Retinal pigment epithelial cell (primary cell): ENCODE measurements at places on chromosomes 7 and 10.

- no peak for DNase-seq
Observed at GRCh38 chr7:109699661-109700060, 1130.0 kb downstream of the DNAJB9 start.

DNA sequence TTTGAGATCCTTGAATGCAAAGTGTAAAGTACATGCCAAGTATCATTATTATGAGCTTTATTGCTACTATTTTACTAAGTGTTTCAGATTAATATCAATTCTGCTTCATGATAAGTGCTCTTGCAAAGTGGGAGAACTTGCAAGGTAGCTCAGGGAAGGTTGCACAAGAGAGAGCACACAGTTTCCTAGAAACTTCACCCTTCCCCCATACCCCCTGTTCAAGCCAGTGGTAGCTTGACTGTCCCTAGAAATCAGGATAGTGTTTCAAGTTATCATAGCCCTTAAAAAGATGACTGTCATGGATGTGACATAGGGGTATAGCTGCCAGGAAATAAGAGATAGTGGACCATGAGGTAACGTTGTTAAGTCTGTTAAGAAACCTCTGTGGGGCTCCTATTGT lies 251.5 kb downstream of the TRIL start:
- DNase-seq: no peak

DNA sequence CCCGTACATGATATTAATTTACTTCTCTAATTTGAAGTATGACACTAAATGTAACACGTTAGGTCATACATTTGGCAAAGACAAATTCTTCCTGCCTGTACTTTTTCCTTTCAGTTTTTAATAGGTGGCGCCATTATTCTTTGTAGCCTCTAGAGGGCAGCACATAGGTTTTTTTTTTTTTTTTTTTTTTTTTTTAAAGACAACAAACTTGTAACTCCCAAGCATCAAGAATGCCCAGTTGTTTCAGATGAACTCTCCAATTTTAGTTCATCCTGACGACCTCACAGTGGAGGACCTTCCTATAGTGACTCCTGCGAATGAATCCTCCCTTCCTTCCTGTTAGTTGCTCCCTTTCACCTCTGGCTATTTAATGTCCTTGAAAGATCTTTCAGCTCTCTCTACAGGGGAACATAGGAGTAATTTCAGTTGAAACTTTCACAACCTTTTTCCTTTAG lies 139.3 kb upstream of the HDAC9 start:
- no peak for DNase-seq

GRCh38 chr7:81256991-81257390 lies 338.1 kb upstream of the SEMA3C start:
- no peak for DNase-seq

GRCh38 chr10:3978761-3979160 lies 193.8 kb upstream of the KLF6 start:
- DNase-seq: no peak

- no peak for DNase-seq
Observed at GRCh38 chr10:30835146-30835545, 196.5 kb downstream of the ZNF438 start.

DNA sequence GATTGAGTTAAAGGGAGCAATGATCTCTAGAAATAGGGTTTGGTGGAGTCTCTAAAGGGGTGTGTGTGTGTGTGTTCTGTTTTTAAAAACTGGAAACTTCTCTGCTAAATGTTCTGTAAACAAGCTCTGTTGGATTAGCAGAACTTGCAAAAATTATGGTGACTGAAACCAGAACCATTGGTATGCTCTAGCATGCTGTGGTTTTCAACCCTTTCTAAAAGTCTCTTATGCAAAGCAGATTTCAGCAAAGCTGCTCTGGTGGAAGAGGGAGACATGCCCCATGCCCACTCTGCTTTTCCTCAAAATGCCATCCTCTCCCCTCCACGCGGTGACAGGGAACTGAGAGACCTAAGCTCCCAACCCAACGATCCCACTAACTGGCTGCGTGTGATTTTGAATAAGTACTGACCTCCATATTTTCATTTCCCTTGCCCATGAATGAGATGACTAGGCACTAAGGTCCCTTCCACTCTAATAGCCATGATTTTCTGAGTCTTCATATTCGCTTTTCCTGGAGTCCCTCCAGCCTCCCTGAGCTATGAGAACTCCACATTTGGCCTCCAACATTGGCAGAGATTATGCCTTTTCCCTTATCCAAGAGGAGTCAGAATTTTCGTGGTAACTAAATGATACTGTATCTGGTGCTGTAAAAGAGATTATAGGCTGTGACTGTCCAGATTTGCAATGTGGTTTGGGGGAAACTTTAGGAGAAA lies 117.3 kb upstream of the PALS2 start:
- no peak for DNase-seq

- no peak for DNase-seq
Observed at GRCh38 chr10:75598998-75599397, 167.6 kb downstream of the LRMDA start.

GRCh38 chr10:99709480-99710229 lies 22.3 kb downstream of the COX15 start:
- no peak for DNase-seq

DNA sequence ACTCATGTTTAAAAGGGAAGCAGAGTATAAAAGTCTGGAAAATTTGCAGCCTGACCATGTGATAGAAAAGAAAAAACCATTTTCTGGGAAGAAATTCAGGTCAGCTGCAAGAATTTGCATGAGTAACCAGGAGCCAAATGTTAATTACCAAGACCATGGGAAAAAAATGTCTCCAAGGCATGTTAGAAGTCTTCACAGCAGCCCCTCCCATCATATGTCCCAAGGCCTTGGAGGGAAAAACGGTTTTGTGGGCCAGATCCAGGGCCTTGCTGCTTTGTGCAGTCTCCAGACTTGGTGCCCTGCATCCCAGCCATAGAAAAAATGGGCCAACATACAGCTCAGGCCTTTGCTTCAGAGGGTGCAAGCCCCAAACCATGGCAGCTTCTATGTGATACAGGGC lies 1019.6 kb upstream of the SORCS1 start:
- no peak for DNase-seq

DNA sequence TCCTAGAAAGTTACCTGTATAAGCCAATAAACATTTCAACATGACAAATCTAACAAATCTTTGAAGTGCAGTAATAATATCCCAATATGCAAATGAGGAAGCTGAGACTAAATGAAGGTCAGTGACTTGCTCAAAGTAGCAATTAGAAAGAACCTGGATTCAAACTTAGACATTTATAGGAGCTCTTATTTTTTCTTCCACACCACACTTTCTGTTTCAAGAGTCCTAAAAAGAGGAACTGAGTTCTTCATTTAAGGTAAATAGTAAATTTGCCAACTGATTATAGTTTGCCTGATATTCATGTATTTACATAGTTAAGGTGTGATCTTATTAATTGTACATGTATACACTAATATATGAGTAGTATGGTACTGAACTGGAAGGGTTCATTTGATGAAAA lies 44.0 kb downstream of the KLHDC10 start:
- DNase-seq: no peak

- DNase-seq: no peak
Observed at GRCh38 chr7:78530351-78530750, 731.8 kb downstream of the PHTF2 start.

GRCh38 chr7:157158400-157158799 lies 19.7 kb downstream of the UBE3C start:
- no peak for DNase-seq

- no peak for DNase-seq
Observed at GRCh38 chr10:90288391-90288933, 569.4 kb downstream of the HTR7 start.

DNA sequence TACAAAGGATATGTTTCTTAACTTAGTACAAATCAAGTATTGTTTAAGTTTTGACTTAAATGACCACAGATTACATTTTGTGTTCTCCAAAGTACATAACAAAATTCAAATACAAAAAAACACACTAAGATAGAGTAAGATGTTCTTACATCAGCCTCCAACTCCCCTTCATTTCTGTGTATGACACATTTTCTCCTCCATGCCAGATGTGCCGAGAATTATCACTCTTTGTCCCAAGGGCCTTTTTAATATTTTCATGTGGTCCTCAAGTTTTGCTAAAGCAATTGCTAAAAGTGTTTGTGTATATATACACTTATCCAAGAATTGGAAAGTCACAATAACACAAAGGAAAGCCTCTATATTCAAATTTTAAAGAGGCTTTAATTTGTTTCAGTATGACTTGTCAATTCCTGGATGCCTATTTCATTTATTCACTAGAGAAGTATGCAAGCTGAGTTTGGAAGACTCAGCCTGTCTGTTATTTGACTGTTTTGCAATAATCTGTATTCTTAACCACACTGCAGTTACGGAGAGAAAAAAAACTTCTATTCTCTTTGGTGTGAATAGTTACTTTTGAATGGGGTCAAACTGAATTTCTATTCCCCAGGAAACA lies 586.4 kb upstream of the SEMA3D start:
- no peak for DNase-seq

DNA sequence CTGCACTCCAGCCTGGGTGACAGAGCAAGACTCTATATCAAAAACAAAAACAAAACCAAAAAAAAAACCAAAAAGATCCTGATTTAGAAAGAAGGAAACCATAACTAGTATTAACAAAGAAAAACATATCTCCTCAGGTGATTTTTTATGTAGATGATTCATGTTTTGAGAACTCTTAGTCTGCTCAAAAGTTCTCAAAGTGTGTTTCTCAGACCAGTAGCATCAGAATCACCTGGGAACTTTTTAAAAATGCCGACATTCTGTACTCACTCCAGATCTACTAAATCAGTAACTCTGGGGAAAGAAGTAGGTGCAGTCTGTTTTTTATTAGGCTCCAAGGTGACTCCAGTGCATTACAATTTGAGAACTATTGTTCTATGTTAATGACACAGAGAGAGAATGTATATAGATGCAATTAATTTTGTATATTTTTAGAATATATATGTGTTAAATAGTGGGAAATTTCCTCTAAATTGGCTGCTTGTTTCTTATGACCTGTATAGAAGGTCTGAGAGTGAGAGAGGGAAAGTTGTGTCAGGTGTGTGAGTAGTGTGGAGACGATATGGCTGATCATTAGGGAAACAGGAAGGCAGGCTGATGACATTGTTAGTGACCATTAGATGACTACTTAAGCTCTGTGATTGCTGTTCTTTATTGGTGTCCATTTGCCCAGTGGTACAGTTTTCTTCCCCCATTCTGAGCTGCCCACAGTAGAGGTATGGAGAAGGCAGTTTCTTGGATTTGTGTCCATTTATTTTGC lies 1075.0 kb downstream of the NRG3 start:
- no peak for DNase-seq

GRCh38 chr10:100020142-100020885 lies 10.6 kb upstream of the DNMBP start:
- DNase-seq: no peak

- no peak for DNase-seq
Observed at GRCh38 chr7:95342642-95343307, 18.4 kb upstream of the PON1 start.
